ENCODE measurements at places on chromosomes 1 and 21.

DNA sequence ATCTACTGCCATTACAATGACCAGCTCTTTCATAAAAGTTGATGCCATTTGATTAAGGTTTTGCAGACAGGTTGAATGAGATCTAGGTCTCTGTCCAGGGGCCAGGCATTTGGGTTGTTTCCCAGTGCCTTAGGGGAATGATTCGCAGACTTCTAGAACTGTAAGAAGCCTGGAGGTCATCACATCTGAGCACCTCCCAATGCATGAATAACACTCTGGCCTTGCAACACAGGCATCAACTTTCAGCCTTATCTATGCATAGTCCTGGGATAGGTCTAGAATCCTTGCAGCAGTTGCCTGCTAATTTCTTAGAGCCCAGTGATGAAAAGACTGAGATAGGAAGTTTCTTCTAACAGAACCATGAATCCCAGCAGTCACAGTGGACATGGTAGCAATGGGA, 44.8 kb upstream of the KCND3 start:
- no peak for DNase-seq

- no peak for DNase-seq
Measured at GRCh38 chr21:36549470-36549869, 69.5 kb upstream of the CLDN14 start.

DNA sequence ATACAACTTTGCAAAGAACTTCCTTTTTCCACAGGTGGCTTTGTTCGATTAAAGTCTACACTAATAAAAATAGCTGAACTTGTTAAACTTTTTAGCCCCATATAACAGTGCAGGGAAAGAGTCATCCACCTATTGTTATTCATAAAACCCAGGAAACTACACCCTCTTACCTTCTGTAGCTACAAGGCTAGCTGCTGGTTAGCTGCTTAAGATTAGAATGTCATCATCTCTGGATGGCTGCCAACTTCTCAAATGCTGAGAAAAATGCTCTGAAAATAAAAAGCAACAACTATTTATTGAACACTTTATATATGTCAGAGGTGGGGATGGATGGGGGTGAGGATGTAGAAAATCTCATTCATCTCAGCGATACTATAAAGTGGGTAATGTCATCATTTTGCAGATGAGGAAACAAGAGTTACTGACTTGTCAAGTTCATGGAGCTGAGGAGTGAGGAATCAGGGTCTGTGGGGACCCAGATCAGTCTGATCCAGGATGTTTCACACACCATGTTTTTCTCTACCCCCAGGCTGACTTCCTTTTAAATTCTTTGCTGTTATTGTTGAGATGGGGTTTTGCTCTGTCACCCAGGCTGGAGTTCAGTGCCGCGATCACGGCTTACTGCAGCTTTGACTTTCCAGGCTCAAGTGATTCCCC, 17.1 kb downstream of the ATP5PF start:
- no peak for DNase-seq

DNA sequence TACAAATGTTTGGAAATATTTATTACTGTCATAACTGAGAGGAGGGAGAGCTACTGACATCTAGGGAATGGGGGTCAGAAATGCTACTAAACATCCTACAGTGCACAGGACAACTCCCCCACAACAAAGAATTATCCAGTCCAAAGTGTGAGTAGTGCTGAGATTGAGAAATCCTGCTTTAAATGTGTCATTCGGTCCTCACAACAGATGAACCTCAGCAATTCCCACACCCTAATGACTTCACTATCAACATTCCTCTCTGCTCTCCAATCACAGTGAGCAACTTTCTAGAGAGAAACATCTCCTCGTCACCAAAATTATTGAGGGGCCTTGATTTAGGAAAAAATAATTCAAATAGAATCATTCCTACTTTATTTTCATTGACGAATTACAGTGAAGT, 18.0 kb downstream of the OMA1 start:
- DNase-seq, result no peak

GRCh38 chr1:29783508-29784275, 547.4 kb downstream of the PTPRU start:
- no peak for DNase-seq

GRCh38 chr1:55559842-55560241, 344.7 kb upstream of the USP24 start:
- DNase-seq, result no peak

DNA sequence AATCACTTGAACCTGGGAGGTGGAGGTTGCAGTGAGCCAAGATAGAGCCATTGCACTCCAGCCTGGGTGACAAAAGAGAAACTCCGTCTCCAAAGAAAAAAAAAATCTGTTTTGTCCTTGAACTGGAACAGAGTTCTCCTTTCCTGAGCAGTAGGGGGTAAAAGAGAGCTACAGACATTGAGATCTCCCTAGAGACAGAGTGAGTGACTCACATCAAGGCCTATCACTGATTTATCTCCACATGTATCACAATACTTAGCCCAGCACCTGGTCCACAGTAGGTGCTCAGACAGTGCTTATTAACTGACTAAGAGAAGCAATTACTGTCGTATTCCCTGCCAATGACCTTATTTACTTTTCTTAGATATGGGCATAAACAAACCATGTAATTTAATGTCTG, 354.1 kb upstream of the C1orf87 start:
- DNase-seq, result no peak

GRCh38 chr1:44707959-44708831, 22.8 kb downstream of the RNU5D-1 start:
- DNase-seq, result no peak

DNA sequence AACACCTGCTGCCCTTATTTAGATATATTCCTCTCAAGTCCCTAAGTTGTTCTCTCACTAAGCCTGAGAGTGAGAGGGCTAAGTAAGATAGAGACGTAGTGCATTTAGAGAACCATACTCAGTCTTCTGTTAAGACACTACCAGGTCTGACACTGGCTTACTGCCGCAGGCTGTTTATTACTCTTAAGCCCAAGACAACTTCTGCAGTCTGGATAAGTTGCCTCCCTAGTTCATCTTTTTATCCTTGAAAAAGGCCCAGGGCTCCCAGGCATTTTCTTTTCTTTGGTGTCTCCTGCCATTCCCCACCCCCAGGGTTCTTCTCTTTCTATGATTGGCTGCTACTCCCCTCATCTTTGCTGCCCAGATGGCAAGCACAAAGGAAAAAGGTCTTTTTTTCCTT, 38.7 kb downstream of the CACHD1 start:
- no peak for DNase-seq
